Mammary epithelial cell (primary cell): ENCODE measurements at places on chromosomes 13 and 19.

- no peak for DNase-seq
These were observed 386.5 kb downstream of the PCDH17 start for GRCh38 chr13:58018020-58018419.

DNA sequence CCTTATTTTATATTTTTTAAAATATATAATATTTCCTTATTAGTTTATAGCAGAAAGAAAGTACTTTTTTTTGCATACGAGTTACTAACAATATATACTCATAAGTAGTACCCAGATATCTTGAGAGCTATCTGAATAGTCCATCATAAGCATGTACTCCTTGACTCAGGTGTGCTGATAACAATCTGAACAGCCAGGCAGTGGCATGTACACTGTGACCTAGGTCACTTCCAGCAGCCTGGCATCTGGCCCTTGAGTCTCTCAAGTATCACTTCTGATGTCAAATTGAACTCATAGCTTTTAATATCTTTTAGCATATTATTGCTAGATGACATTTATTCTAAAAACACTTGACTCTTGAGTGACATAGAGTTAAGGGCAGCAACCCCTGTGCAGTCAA, 1576.7 kb downstream of the SLITRK1 start:
- no peak for DNase-seq

DNA sequence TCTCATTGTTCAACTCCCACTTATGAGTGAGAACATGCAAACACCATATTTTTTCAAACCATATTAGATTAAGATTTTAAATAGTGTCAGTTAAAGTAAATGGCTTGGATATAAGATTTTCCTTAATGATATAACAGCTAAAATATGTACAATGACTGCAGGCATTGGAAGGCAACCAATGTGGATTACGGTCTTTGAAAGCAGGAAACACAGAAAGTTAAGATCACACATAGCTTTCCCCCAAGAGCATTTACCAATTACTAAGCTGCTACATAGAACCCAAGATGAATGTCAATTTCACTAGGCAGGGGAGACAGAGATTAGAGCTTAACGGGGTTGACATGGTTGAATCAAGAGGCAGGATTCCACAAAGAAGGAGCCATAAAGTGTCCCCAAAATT, 173.2 kb upstream of the TRPC4 start:
- DNase-seq = no peak

GRCh38 chr13:108104736-108105135, 110.6 kb downstream of the LIG4 start:
- DNase-seq = no peak

DNA sequence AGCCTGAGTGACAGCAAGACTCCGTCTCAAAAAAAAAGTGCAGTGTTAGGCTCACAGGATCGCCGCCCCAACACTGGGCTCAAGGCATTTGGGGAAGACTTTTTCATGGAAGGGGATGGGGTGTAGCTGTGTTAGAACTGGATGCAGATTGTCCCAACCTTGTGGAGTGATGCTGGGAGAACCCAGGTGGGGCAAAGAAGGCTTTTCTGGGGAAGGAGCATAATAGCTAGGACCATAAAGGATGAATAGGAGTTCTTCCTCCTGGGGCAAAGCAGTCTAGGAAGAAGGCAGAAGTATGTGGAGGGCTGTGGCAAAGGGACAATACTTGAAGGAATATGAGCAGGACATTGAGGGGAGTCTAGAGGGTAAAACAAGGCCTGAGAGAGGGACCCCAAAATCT, 11.2 kb downstream of the TLE6 start:
- DNase-seq = no peak

- peak; percentile 24 for DNase-seq
These were observed at the start of gene TMEM145 for GRCh38 chr19:42313096-42313839. Gene TMEM145 (plus strand): TSS chr19:42313309. CDS start chr19:42313377, 68 bp downstream.

- peak; percentile 45 for DNase-seq
These were observed 33.0 kb downstream of the CRYL1 start for GRCh38 chr13:20492641-20493040.
